ENCODE measurements at places on chromosomes 12 and 14. TPM values are rescaled to one million over a fixed set of nuclear protein-coding genes. Genes with fewer than 3 reads are reported as not detected.

DYRK2 gene
- polyA plus RNA-seq = 37.5 TPM

GRCh38 chr14:85061256-85061655, 468.7 kb upstream of the FLRT2 start:
- no peaks in the 10 kb centered on the region for H3K4me1 ChIP-seq
- no peaks in the 10 kb centered on the region for H3K36me3 ChIP-seq
- no peak for DNase-seq
- no peak overlapping the region for H3K27ac ChIP-seq

TRAF3 gene
- 29.3 TPM for polyA plus RNA-seq

- H3K27ac ChIP-seq = peak overlapping the region; percentile 90
- no peaks in the 10 kb centered on the region for H3K27me3 ChIP-seq
- H3K4me1 ChIP-seq = peaks cover 53% of the 10 kb centered on the region
Measured at GRCh38 chr14:89616425-89616824, 199.4 kb upstream of the FOXN3 start.

DNA sequence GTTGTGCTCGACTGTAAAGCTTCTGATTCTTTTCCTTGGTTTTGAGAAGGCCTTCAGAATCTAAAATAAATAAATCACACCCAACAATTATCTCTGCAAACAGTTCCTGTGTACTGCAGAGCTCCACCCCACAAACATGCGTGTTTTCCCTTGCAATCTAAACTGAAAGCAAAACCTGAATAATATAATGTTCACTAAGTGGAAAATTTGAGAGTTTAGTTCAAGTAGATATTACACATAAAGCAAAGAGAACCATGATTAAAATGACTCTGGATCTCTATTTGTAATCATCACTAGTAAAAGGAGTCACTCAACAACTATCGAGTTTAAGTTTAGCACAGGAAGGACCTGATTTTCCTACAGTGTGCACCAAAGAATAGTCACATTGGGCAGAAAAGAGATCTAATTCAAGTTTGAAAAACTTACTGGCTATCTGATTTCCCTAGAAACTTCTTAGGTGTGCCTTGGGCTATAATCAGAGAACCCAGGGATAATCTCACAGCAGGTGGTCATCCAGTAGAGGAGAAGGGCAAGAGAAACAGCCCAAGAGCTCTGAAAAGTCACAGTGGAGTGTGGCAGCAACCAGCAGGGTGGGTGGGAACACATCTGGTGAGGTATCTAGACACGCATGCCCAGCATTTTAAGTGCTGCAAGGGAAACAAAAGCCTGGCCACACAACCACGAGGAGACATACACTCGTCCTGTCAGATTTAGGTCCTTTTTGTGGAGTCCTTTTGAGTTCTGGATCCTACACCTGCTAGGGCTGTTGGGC, 25.4 kb downstream of the ATG14 start:
- H3K27ac ChIP-seq = no peak overlapping the region
- H3K4me1 ChIP-seq = peaks cover 4% of the 10 kb centered on the region
- H3K36me3 ChIP-seq = peaks cover 42% of the 10 kb centered on the region
- DNase-seq = no peak
- H3K4me3 ChIP-seq = no peak overlapping the region
- H3K27me3 ChIP-seq = no peaks in the 10 kb centered on the region

COL2A1 gene
- polyA plus RNA-seq = not detected
